Pulmonary artery endothelial cell (primary cell): ENCODE measurements at places on chromosomes 4 and X.

DNA sequence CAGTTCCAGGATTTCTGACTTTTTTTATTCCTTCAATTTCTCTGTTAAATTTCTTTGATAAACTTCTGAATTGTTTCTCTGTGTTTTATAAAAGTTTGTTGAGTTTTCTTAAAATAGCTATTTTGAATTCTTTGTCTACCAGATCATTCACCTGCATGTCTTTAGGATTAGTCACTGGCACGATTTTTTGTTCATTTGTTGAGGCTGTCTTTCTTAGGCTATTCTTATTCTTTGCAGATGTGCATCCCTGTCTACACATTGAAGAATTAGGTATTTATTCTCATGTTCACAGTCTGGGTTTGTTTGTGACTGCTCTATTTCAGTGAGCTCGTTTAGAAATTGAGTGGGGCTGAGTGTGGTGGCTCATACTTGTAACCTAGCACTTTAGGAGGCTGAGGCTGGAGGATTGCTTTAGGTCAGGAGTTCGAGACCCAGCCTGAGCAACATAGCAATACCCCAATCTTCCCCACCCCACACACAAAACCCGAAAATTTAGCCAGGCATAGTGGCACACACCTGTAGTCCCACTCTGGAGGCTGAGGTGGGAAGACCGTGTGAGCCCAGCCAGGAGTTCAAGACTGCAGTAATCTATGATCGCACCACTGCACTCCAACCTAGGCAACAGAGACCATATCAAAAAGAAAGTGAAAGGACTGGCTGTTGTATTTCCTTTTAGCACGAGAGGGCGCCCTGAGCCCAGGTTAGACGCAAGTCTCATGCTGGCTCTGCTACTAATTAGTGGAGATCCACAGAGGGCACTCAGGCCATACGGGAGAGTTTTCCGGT, 42.0 kb downstream of the F8 start:
- DNase-seq = no peak

- DNase-seq = no peak
Measured at GRCh38 chr4:3442959-3443749, 1.4 kb downstream of the HGFAC start.

DNA sequence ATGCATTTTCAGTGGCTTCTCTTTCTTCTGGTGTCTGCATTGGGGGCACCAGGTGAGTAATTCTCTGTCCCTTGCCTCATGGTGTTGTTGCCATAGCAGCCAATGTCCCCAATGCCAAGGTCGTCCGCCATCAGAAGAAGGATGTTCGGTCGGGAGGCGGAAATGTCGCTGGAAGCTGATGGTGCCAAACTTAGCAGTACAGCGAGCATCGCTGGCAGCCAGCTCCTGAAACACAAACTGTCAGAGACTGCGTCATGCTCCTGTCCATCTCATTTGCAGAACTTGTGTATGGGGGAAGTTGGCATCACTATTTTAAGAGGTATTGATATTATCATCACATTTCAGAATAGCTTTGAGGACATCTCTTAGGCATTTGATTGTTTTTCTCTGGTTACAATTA, 29.1 kb upstream of the ARSD start:
- DNase-seq = no peak

GRCh38 chrX:128897621-128898020, 625.7 kb downstream of the SMARCA1 start:
- DNase-seq = no peak

- DNase-seq = no peak
Measured at GRCh38 chrX:84186603-84187532, 1.1 kb downstream of the RPS6KA6 start.

DNA sequence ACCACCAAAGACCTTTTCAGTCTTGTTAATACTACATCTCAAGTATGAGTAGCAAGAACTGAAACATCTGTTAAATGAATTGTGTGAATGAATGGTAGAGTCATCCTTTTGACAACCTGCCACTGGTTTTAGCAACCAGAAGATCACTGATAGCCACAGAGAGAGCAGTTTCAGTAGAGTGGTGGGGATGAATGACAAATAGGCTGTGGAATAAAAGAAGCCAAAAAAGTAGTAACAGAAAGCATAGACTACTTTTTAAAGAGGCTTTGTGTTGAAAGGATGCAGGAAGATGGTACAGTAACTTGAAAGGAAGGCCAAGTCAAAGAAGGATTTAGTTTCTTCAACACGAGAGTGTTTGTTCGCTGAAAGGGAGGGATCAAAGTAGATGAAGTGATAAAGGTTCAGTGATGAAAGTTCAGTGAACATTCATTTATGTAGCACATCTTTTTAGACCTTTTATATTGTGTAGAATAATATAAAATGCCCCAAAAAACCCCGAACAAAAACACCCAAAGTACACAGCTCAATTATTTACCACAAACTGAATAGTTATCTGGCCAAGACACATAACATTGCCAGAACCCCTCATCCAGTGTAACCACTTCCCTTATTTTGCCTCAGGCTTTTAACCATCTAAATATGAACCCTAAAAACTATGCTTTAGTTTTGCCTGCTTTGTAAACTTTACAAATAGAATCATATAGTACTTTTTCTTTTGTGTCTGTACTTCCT, 40.1 kb upstream of the EIF1AX start:
- no peak for DNase-seq

GRCh38 chr4:10721616-10722015, 37.0 kb upstream of the CLNK start:
- no peak for DNase-seq
